Activated naive CD4-positive, alpha-beta T cell (primary cell): ENCODE measurements at places on chromosomes 11 and 22.

- DNase-seq, result no peak
Observed at GRCh38 chr22:39297490-39298240, 21.8 kb downstream of the RPL3 start.

DNA sequence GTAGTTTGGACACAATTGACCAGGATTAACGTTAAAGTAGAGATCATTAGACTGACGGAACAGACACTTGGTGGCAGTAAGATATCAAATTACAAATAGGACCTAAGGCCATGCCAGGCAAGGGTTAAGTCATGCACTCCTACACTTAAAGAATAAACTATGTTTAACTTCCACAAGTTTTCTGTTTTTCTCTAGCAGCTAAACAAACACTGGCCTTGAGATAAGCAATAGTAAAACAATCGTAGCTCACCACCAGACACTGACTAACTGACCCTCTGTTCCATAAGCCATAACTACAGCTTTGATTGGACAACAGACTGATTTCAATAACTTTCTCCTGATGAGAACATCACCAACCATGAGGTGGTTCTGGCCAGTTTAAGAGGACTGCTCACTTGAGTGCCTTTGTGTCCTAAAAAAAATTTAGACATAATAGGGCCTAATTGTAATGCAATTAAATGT is 2.0 kb upstream of the CEP126 start:
- no peak for DNase-seq

- DNase-seq, result no peak
Observed at GRCh38 chr11:88475991-88476418, 138.5 kb upstream of the CTSC start.

DNA sequence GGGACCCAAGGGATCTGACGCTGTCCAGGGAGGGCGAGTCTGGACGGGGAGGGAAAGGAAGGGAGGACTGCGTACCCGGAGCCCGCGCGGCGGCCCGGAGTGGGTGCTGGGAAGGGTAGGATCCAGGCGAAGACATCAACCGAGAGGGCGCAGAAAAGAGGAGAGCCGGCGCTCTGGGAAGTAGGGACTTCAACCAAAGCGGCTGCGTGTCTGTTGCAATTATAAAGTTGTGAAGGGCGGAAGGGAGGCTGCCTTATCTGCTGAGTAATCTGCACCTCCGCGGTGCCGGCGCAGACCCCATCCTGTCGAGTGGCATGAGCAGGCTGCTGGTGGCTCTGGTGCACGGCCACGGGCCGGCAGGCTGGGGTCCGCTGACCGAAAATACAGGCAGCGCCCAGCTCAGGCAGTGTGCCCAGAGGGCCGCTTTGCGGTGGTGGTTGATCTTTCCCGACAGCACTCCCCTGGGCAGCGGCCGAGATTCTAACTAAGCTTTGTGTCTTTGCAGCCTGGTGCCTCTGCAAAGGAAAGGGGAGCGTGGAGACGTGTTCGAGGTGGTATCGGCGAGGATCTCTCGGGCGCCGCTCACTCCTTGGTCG is 978 bp downstream of the C11orf87 start:
- DNase-seq, result no peak

GRCh38 chr11:65135633-65136145 is 1.4 kb upstream of the SYVN1 start:
- no peak for DNase-seq

- DNase-seq, result no peak
Observed at GRCh38 chr22:23822101-23822671, 16.6 kb downstream of the DERL3 start.

- DNase-seq, result no peak
Observed at GRCh38 chr22:23392420-23393121, 187.5 kb downstream of the IGLL1 start.

DNA sequence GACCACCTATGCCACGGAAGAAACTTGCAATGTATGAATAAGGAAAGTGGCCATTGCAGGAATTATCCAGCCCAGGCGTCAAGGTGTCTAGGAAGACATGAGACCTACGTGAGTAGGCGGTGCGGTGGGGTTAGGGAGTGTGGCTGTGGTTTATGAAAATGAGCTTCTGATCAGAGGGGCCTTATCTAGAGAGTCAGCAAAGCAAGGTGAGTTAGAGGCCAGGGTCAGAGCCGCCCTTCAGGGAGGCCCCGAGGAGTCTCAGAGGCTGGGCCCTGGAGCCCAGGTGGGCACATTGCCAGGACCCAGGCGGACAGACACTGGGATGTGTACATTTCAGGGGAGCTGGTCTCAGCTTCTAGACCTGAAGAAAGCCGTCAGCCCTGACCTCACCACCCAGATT is 13.8 kb upstream of the LINC01488 start:
- DNase-seq, result no peak
